ENCODE measurements at places on chromosomes 11 and 22.
A peak's percentile ranks its signal among the peaks of the same experiment; 100 is the strongest.

GRCh38 chr11:75160220-75160757, 9.4 kb downstream of the SLCO2B1 start:
- no peak for DNase-seq

DNA sequence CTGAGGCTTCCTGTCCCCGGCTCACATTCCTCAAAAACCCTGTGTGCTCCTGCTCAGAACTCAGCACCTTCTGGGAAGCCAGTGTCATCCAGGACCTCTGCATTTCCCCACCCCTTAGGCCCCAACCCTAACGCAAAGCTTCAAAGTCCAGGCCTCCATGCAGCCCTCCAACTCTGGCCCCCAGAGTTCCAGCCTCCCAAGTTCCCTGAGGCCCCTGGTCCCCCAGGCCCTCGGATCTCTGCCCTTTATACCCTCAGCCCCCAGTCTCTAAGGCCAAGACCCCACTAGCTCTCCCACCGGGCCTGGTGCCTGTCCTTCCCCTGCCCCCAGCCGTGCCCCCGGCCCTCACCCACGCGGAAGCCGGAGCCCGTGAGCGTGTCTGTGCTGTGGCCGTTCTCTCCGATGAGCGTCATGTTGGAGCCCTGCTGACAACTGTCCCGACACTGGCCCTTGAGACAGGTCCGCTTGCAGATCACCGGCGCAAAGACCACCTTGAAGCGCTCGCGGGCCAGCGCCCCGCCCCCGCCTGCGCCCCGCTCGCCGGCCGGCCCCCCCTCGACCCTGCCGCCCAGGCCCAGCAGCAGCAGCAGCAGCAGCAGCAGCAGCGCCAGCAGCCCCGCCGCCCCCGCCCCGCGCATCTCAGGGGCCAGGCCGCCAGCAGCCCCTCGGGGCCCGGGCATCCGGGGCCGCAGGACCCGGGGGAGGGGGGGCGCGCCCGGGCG, 718 bp downstream of the LTBP3 start:
- no peak for DNase-seq

GRCh38 chr11:77669848-77670511, 32.4 kb upstream of the CLNS1A start:
- peak; percentile 18 for DNase-seq

- DNase-seq, result no peak
Measured at GRCh38 chr11:41382927-41383326, 76.5 kb downstream of the LRRC4C start.

DNA sequence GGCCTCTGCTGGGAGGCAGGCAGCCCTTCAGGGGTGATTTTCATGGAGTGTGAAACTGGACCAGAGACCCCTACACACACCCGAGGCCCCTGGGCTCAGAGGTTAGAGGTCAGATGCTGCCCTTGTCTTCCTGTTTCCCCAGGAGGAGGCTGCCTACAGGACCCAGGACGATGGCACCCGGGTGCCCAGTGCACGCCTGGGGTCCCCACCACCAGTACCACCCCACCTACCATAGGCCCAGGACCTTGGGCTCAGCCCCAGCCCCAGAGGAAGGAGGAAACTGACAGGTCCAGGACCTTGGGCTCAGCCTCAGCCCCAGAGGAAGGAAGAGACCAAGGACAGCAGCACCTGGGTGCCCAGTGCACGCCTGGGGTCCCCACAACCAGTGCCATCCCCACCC, 79.2 kb downstream of the BRD1 start:
- no peak for DNase-seq

DNA sequence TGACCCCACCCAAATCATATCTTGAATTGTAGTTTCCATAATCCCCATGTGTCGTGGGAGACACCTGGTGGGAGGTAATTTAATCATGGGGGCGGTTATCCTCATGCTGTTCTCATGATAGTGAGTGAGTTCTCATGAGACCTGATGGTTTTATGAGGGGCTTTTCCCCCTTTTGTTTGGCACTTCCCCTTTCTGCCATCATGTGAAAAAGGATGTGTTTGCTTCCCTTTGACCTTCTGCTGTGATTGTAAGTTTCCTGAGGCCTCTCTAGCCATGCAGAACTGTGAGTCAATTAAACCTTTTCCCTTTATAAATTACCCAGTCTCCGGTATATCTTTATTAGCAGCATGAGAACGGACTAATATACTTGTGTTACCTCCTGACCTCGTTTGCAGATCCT, 156.6 kb upstream of the MTNR1B start:
- no peak for DNase-seq

DNA sequence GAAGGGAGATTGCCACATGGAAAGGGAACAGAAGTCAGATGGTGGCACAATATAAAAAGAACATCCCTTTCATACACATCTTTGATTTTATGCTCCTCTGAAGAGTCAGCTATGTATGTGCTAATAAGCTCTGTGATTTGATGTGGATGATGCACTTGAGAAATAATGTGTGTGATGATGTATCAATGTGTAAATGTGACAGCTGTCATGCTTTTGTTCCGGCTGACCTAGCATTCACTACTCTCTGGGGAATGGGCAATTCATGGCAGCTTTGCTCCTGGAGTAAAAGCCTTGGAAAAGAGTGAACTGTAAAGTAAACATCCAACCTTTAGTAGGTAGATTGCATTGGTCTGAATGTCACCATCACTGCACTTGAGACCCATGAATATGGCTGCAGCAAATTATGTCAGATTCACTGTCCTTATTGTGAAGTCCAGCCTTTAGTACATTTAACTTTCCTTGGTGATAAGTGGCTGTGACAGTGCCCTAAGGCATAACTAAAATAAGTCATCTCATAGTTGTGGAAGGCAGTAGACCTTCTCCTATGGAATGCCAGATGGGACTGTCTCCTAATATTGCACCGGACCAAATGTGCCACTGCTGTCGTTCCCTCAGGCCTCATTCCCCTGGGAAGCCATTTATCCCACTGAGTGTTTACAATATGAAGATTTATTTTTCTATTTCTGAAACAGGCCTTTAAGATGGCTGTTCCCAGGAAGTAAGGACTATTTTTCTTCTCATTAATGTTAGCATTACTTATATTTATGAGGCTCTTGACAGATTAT, 178.2 kb upstream of the CCDC90B start:
- no peak for DNase-seq

DNA sequence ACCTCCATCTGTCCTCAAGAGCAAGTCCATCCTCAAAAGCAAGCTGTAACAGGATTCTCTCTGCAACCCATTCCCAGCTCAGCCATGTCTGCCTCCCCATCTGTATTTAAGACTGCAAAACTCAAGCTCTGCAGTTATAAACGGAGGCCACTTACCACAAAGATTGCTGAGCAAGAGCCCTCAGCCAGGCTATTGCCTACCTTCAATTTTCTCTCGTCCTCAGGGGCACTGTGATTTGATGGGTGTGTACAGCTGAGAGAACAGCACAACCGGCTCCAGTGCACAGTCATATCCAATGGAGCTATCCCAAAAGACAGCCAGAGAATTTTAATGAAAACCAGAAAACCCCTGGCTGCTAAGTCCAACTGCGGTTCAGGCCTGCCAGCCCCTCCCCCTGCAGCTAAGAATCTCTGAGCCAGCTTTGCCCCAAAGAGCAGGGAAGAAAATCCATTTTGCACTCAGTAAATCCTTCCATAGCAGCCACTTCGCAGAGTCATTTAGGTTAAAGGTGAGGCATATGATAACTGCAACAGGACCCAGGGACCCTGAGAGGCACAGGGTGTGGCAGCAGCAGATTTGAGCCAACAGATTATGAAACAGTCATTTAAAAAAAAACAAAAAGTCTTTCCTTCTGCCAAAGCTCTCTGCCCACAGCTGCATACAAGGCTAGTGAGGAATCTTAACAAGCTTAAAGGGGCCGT, 37.6 kb downstream of the RAB30 start:
- peak; percentile 75 for DNase-seq

DNA sequence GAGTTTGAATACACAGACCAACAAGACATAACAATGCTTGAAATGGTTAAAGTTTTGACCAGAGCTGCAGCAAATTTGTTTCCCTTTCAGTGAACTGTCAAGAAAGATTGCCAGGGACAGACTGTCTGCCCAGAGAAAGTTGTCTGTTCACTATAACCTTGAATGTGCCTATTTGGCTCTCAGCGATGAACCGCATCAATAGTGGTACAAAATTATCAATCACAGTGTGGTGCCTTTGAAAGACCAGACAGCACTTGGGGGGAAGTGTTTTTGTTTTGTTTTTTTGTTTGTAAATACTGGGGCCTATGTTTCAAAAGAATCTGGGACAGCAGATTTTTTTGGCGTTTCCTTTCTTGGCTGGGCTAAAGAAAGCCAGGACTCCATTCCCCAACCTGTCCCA, 123.1 kb downstream of the CD44 start:
- DNase-seq, result no peak

GRCh38 chr11:131980888-131981668, 610.7 kb downstream of the NTM start:
- peak; percentile 9 for DNase-seq

- DNase-seq, result no peak
Measured at GRCh38 chr11:57978686-57979531, 44.8 kb upstream of the OR9Q1 start.

GRCh38 chr11:1116104-1116503, 41.4 kb downstream of the MUC2 start:
- DNase-seq, result no peak

DNA sequence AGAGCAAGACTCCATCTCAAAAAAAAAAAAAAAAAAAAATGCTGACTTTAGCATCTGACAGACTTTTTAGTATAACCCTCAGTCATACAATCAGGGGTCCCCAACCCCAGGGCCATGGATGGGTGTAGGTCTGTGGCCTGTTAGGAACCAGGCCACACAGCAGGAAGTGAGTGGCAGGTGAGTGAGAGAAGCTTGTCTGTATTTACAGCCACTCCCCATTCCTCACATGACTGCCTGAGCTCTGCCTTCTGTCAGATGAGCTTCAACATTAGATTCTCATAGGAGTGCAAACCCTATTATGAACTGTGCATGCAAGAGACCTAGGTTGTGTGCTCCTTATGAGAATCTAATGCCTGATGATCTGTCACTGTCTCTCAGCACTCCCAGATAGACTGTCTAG, 3.3 kb downstream of the FAM227A start:
- DNase-seq, result no peak

- DNase-seq, result peak; percentile 76
Measured at GRCh38 chr11:119729951-119730613, 1.1 kb upstream of the NECTIN1 start.

All from EL (cell line).